ENCODE measurements at places on chromosomes 5 and 9.

- DNase-seq, result no peak
Observed at GRCh38 chr5:172114875-172115422, 73.1 kb downstream of the STK10 start.

- DNase-seq, result no peak
Observed at GRCh38 chr5:55713871-55714270, 1.7 kb upstream of the SLC38A9 start.

- DNase-seq, result no peak
Observed at GRCh38 chr5:120789918-120790317, 325.8 kb downstream of the PRR16 start.

DNA sequence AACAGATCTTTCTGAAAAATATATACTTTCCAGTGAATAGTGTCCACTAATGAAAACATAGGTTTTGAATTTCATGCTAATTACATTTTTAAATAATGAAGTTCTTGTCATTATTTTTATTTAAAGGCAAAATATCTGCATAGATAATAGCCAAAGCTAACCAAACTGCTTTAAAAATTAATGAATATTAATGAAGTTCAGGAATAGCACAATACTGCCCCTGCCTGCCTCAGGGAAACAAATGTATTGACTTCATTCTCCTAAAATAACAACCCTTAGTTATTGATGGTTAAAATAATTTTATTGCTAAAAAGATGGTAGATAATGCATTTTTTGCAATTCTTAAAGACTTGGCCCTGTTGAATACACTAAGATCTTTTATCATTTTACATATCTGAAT, 103.6 kb upstream of the SSBP2 start:
- DNase-seq, result no peak

GRCh38 chr5:82334856-82335255, 56.7 kb upstream of the RPS23 start:
- no peak for DNase-seq

DNA sequence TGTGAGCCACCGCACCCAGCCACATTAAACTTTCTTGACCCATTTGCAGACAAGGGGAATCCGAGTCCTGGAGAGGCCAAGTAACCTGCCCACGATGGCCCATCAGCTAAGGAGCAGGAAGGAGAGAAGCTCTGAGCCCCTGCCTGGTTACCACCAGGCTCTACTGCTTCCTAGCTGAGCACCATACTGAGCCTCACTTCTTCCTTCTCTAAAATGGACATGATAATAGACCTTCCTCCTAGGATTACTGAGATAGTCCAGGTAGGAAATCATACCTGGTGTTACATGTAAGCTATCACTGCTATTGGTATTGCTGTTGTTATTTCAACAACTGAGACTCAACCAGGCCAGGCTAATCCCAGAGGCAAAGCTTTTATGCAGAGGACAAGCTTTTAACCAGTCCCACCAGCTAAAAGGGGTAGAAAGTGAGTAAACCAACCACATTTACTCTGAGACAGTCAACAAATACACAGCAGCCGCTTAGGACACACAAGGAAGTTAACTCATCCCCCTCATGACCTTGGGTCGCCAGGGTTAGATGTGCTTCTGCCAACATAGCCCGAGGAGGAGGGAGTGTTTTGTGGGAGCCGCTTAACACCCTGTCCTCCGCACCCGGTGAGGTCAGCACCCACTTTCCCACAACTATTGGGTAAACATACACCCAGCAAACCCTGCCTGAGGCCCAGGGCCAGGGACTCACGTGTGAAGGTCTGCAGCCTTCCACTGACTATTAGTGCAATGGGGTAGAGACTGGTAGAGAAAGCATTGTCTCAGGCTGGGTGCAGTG, 20.6 kb upstream of the PTGES start:
- DNase-seq, result no peak

GRCh38 chr5:39470811-39471210, 46.0 kb upstream of the DAB2 start:
- no peak for DNase-seq

- no peak for DNase-seq
Observed at GRCh38 chr5:25255128-25255527, 610.4 kb upstream of the CDH10 start.

- no peak for DNase-seq
Observed at GRCh38 chr5:170095646-170096045, 10.1 kb upstream of the FOXI1 start.

GRCh38 chr9:36401897-36402480, 1.9 kb upstream of the RNF38 start:
- no peak for DNase-seq

DNA sequence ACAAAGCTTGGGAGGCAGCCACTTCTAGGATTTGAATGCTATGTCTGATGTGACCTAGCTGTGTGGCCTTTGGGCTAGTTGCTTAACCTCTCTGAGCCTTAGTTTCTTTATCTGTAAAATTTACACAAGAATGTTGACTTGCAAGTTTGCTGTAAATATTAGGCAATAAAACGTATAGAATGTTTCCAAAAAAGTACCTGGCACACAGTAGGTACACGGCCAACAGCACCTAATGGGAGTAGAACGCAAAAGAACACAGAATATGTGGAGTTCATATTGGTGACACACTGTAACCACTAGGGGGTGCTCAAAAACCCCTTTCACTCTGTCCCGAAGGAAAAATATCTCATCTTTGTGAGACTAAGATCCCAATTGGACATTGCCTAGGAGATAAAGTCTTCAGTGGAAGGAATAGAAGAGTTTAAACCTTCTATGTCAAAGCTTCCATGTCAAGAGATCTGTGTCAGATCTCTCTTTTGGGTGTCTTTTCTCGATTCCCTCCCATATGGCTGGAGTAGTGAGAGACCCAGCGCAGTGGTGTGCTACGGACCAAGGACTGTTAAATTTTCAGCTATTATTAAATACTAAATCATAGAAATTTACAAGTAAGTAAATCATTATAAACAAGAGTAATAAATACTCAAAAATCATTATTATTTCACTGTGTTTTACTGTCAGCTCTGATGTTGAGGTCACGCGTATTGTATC, 145.4 kb upstream of the RAD23B start:
- no peak for DNase-seq

- DNase-seq, result no peak
Observed at GRCh38 chr9:84277646-84278045, 62.9 kb downstream of the SLC28A3 start.

DNA sequence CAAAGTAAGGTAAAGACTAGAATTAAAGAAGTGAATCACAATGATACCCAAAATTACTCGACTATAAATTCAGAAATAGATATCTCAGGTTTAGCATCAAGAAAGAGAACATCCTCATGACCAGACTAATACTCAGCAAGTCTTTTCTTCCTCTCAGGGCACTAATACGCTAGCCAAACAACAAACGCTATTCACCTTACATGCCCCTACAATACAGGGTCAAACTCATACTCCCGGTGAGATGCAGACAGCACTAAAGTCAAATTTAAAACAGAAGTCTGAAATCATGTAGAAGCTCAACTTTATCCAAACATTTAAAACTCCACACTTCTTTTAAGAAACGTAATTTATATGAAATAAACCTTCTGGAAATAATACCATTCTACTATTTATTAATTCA, 5.6 kb downstream of the PFDN1 start:
- no peak for DNase-seq

DNA sequence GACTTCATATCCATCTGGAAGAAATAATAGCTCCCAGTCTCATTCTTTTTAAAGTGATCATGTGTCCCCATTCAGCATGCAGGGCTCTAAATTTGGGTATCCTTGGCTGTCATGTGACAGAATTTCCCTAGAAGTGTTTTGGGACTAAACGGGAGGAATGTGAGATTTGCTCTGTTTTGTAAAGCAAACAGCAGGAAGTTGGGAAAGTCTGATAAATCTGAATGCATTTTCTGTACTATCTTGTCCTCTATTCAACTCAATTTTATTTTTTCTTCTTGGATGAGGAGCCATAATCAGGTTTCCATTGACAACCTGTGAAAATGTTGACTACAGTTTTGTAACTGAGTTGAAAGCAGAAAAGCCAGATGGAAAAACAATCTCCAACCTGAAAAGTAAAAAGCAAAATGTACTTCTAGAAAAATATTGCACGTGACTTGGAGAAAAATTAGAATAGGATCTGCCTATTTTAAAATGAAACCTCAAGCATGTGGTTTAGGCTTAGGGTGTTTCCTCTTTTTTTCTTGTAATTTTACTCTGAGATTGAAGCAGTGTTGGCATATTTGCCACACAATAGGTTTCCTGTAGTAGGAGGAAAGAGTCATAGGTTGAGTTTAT, 76.2 kb upstream of the IL6ST start:
- no peak for DNase-seq

DNA sequence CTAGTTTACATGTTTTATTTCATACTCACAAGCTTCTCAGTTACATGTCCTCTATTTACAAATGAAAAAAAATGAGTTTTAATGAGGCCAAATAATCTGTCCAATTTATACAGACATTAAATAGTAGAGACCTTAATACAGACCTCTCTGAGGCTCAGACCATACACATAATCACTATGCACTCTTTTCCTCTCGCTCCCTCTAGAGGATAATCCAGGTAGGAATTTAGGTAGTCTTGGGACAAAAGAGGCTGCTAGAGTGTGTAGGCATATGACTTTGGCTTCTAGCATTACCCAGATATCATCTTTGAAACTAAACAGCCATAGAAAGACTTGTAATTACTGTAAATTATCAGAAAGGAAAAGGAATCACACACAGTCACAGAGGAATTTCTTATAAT, 444.7 kb downstream of the HINT1 start:
- DNase-seq, result no peak

DNA sequence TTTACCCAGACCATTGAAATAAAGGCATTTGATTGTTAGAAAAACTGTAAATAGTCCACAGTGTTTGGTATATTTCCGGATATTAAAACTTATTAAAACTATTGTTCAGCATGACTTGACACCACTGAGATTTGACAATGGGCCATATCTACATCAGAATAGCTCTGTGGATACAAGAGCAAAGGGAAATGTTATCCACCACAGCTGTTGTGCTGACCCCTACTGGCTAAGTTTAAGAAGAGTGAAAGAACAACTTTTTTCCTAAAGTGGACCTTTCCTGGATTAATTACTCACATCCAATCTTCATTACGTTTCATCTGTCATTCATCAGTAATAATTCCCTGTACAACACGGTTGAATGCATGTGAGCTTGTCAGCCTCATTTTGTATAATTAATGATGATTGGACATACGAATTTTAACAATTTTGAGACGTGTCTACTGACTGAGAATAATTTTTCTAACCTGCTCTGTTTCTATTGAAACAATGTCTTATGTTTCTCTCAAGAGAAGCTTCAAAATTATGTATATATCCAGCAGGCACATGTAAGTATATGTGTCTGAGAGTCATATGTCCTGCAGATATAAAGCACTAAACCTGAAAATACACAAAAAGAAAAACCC, 1952.6 kb downstream of the MAT2B start:
- peak; percentile 31 for DNase-seq

DNA sequence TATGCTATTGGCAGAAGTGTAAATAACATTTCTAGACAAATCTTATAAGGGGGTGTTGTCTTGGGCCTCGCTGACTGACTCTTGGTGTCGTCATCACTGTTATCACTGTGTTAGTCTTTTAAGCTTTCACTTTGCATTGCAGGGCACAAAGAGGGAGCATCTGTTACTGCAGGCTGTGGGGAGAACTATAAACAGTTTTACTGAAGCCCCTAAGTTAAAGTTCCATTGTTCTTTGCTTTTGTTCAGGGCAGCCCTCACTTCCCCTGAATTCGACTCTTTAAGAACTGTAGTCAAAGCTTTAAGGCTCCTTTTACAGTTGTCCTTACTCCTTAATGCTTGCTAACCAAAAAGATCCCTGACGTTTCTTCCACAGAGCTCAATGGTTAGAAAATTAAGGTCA, 605.0 kb downstream of the RAB3C start:
- DNase-seq, result no peak

DNA sequence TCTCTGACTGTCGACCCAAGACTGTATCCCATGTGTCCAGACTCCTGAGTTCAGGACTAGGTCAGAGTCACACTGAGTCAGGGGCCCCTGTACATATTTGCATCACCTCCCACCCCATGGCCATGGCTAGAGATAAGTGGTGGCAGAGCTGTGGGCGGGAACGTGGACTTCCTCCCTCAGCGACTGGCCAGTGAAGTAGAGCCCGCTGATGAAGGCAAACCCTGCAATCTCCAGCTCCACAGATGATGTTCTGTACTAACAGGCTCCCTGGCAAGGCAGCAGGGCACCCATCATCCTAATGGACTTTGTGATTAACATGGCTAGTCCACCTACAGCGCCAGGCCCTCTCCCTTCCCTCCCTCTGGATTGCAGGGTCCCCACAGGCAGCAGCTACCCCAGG, 110.5 kb upstream of the LRRTM2 start:
- DNase-seq, result no peak

GRCh38 chr9:18429070-18429469, 44.9 kb upstream of the ADAMTSL1 start:
- no peak for DNase-seq

DNA sequence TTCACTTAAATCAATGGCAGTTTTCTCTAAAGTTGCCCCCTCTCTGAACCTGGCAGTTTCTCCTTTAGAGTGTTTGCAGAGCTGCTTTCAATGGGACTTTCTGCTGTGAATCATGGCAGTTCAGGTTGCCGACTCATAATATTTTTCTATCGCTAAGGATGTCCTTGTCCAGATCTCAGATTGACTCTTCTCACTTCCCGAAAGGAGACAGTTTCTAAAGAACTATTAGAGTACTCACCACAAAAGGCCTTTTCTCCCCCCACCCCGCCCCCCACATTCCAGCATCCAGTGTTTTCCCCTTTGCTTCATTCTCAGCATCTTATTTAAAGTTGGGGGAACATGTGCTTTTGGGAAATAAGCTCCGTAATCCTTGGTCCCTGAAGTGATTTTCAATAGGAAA, 443.5 kb upstream of the KLF4 start:
- DNase-seq, result no peak

GRCh38 chr9:12693141-12693540, at the start of gene TYRP1:
Gene TYRP1 (plus strand): TSS chr9:12693385. CDS start chr9:12693997, 612 bp downstream.
- DNase-seq, result no peak

DNA sequence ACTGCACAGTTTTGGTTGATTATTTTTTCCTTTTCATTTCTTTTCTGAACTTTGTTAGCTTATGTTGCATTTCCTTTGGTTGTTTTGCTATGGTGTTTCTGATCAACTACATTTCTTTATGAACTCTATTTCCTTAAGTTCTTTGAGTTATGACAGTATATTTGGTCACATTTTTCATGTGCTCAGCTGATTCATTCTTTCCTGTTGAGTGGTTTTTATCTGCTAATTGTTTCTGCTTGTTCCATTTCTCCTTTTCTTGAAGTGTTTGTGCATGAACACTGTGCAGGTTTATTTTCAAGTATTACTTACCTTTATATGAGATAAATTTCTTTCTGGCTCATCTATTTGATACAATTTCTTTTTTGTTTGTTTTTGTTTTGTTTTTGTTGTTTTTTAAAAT, 50.9 kb upstream of the MACIR start:
- no peak for DNase-seq
